ENCODE measurements at places on chromosomes 5 and 9. TPM values are rescaled to one million over a fixed set of nuclear protein-coding genes. Genes with fewer than 3 reads are reported as not detected.

The NUTM2F gene
- not detected for total RNA-seq

The C6 gene
- total RNA-seq = not detected

The SLC23A1 gene
- not detected for total RNA-seq

The WNT8A gene
- 13.2 TPM for total RNA-seq

- no peak for DNase-seq
Measured at GRCh38 chr5:33738967-33739366, 152.8 kb downstream of the ADAMTS12 start.

GRCh38 chr9:114226246-114227055, 71.1 kb downstream of the COL27A1 start:
- no peak for DNase-seq

DNA sequence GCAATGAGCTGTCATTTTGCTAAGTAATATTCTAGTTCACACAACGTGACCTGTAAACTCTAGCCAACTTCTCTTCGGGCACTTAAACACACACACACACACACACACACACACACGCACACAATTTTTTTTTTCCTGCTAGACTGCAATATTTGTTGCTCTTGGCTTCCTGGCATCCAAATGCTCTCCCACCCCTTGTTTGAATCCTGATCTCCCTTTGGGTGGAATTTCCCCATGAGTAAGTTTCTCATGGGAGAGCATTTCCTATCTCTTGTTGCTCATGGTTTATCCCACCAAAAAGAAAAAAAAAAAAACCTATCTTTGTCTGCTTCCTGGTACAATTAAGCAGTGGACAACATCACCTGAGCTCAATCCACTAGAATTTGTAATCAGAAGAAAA, 54.7 kb upstream of the TSLP start:
- no peak for DNase-seq

GRCh38 chr9:135007601-135008000, 79.9 kb upstream of the OLFM1 start:
- DNase-seq = no peak

The PCDHB10 gene
- 0.33 TPM for total RNA-seq

DNA sequence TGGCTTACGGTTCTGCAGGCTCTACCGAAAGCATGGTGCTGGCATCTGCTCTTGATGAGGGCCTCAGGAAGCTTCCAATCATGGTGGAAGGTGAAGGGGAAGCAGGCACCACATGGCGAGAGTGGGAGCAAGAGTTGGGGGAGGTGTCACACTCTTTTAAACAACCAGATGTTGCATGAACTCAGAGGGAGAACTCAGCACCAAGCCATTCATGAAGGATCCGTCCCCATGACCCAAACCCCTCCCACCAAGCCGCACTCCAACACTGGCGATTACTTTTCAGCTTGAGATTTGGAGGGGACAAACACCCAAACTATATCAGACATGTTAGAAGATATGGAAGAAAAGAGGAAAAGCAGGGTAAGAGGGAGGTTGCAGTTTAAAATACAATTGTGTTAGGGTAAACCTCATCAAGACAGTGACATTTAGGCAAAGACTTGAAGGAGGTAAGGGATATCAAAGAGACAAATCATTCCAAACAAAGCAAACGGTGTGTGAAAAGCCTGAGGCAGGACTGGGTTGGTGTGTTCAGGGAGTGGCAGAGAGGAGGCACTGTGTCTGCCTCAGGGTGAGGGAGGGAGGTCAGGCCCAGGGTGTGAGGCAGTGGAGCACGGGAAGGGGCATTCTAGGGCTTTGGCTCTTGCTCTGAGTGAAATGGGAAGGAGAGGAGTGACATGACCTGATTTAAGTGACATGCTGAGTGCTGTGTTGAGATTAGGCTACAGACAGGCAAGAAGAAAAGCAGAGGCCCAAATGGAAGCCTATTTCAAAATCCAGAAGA, 80.9 kb downstream of the SREK1 start:
- no peak for DNase-seq

DNA sequence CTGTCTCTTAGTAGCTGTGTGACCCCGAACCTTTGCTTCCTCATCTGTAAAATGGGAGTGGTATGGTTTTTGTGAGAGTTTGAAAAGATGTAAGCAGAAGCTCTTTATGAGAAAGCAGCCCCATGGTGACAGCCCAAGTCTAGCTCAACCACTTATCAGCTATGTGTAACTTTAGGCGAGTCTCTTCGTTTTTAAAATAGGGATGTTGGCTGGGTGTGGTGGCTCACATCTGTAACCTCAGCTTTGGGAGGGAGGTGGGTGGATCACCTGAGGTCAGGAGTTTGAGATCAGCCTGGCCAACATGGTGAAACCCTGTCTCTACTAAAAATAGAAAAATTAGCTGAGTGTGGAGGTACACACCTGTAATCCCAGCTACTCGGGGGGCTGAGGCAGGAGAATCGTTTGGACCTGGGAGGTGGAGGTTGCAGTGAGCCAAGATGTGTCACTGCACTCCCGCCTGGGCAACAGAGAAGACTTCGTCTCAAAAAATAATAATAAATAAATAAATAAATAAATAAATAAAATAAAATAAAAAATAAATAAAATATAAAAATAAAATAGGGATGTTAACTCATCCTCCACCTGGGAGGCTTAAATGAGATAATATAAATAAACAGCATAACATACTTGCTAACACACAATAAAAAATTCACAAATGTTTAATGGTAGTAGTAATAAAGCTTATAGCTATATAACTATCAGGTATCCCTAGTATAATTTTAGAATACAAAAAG, 71.7 kb downstream of the APBA1 start:
- DNase-seq = no peak

The SNX30 gene
- 9.7 TPM for total RNA-seq

The MAPK9 gene
- total RNA-seq = 43.8 TPM
